ENCODE measurements at places on chromosomes 13 and 19.

DNA sequence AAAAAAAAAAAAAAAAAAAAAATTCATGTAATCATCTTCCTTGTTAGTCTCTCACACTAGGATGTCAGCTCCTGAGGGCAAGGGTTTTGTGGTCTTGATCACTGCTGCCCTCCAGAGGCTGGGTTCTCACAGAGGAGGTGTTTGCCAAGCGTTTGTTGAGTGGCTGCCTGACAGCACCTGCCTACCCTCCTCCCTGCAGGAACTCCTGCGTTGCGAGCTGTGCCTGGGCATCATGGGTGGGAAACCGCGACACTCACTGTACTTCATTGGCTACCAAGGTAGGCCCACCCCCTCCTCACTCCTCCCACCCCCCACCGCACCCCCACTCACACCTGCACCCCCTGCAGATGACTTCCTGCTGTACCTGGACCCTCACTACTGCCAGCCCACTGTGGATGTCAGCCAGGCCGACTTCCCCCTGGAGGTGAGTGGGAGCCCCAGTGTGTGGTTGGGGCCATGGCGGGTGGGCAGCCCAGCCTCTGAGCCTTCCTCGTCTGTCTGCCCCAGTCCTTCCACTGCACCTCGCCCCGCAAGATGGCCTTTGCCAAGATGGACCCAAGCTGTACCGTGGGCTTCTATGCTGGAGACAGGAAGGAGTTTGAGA lies 8.1 kb downstream of the ATG4D start:
- peak; percentile 61 for DNase-seq

- no peak for DNase-seq
Measured at GRCh38 chr13:100209857-100210825, 121.2 kb downstream of the PCCA start.

DNA sequence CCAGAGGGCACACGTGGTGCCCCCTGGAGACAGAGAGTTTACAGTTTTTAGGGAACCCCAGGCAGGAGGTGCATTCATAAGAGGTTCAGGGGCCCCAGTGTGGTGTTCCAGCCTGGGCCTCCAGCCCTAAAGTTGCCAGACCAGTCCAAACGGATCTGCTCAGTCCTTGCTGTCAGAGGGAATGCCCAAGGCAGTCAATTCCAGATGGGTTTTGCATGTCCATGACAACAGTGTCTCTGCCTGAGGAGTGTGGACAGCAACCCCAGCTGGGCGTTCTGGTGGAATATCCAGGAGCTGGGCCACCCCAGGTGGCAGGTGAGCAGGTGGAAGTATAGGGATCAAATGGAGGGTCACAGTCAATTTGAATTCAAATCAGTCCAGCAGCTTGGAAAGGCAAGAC lies 25.3 kb downstream of the FBXO27 start:
- DNase-seq: no peak

DNA sequence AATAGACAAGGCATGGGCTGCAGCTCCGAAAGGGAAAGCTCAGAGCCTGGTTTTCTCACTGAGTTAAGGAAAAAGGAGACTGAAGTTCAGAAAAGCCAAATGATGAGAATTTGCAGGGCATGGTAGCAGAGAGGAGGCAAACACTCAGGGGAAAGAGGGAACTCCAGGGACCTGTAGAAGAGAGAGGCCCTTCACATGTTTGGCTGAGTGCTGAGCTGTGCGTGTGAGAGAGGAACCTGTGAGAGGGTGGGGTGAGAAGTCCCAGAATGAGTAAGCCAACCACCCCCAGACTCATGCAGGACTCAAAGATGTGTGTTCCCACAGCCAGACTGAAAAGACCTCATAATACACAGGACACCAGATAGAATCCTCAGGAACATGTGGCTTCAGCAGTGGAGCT lies 2.8 kb upstream of the CRYL1 start:
- DNase-seq: no peak

- no peak for DNase-seq
Measured at GRCh38 chr13:47144782-47145181, 247.9 kb upstream of the HTR2A start.

- no peak for DNase-seq
Measured at GRCh38 chr13:58085819-58086218, 454.3 kb downstream of the PCDH17 start.

GRCh38 chr19:49579947-49580263 lies 451 bp downstream of the NOSIP start:
- DNase-seq: no peak

GRCh38 chr19:5559804-5560133 lies 8.0 kb downstream of the TINCR start:
- DNase-seq: no peak

GRCh38 chr19:12345197-12345596 lies 11.8 kb upstream of the ZNF563 start:
- DNase-seq: no peak

DNA sequence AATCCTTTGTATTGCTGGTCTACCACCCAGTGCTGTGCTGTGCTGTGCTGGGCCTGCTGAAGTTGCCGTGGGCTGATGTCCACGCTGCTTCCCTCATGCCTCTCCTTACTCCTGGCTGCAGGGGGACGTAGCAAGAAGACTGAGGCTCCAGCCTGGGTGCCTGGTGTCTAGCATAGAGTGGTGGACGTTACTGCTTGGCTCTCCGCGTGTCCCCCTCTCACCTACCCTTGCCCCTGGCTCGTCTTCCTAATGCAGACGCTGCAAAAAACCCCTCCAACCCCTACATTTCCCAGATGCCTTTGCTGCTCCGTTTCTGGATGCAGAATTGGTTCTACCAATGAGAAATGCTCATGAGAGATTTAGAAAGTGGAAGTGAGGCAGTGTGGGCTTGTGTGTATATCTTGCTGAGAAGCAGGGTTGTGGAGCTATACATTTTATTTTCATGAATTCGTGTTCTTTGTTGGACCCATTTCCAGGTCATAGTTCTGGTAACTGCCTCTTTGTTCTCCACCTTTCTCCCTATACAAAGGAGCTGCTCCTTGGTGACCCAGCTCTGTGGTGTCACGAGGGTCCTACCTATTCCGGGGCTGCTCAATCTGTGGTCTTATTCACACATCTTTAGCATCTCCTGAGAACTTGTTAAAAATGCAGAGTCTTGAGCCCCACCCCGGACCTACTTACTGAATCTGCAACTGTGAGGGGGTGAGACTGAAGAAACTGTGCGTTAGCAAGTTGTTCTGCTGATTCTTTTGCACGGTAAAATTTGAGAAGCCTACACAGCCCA lies 7.9 kb upstream of the DENND1C start:
- no peak for DNase-seq

- no peak for DNase-seq
Measured at GRCh38 chr13:94394723-94395122, 84.8 kb downstream of the DCT start.

DNA sequence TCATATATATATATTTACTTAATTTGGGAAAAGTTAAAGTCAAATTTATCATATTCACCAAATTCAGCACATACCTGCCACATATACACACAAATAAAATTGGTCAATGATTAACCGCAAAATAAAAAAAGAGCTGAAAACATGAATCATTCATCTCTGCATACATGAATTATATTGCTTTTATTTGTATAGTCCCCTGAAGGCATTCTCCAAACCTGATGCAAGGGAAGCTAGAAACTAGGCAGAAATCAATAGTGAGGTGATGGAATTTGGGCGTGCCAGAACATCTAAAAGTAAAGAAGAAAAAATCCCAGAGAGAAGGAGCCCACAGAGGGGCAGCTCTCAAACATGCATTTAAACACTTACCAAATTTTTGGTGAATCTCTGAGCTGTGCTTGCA lies 60.1 kb downstream of the UFM1 start:
- no peak for DNase-seq

- no peak for DNase-seq
Measured at GRCh38 chr19:30848636-30849425, 476.6 kb downstream of the ZNF536 start.

GRCh38 chr13:24038405-24038804 lies 122.1 kb upstream of the SPATA13 start:
- no peak for DNase-seq

DNA sequence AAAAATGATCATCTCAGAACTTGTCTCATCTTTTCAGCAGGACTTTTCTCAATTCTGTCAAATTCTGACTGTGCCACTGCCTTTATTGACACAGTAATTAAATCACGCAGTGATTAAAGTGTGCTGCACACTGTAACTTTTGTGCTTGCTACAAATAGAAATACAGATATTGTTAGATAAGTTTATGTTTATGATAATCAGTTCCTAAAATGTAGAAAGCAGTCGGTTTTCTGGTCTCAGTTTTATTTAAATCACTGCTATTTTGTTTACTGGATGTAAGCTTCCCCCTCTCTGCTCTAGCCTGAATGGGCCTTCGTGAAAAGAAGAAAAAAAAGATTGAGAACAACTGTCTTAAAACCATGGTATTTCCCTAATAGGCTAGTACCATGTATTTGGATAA lies 258.8 kb upstream of the STARD13 start:
- no peak for DNase-seq

DNA sequence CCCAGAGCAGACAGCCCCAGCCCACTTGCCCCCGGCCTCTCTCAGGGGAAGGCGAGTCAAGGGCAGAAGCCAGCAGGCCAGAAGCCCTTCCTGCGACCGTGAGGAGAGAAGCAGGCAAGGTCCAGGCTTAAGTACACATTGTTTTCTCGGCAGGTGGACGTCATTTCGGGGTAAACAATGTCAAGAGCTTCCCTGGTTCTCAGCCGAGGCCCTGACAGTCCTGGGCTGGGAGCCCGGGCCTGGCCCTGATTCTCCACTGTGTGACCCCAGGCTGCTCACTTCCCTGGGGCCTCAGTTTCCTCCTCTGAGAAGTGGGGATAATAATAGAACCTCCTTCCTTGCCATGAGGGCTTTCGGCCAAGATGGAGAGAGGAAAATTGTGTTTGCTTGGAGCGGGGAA lies 19.4 kb downstream of the PLVAP start:
- no peak for DNase-seq

DNA sequence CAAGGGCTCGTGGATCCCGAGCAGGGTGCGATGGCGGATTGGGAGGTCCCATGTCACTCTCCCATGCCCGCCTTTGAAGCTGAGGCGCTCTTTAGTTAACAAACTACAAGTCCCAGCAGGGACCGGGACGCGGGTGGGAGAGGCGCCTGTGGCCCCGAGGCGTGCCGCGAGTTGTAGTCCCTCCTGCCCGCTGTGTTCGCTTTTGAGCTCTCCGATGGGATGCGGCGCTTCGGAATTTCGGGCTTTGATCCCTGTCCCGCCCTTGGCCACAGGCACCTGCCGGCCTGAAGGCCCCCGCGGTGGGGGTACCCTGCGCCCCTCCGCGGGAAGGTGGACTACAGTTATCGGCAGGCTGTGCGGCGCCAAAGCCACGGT lies 11.0 kb downstream of the CYTH2 start:
- DNase-seq: peak; percentile 44

DNA sequence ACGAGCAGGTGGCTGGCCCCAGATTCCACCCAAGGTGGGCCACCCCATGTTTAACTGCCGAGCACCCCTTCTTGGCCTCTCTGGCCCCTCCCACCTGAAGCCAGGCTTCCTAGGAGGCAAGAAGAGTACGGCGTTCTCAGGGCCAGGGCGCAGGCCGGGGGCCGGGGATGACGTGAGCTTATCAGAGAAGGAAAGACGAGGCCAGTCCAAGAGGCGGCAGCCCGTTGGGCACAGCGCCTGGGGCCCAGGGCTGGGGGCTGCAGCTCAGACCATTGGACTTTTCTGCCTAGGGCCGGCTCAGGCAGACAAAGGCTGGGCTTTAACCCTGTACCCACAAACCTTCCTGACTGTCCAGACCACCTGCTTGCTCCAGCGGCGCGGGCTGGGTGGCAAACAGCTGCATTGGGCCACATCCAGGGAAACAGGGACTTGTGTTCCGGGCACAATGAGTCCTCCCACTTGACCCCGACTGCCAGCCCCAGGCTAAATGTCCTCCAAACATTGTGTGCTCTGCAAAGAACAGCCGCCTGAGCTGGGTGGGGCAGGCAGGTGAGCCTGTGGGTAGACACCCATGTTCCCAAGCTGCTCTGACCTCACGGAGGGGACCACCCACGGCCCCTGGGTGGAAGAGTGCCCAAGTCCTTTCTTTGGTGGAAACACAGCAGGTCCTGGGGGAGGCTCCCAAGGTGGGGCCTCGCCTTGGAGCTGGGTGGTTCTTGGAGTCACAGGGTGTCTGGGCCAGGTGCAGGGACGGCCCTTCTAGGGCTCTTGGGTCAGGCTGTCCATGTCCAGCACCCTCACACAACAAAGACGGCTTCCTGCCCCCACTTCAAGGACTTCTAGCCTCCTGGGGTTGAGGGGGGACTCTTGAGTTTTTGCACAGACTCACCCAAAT lies 21.9 kb downstream of the COMP start:
- DNase-seq: no peak

GRCh38 chr19:56619121-56619520 lies 23.8 kb upstream of the SMIM17 start:
- DNase-seq: no peak

- DNase-seq: no peak
Measured at GRCh38 chr13:101291646-101292515, 124.4 kb downstream of the NALCN start.

DNA sequence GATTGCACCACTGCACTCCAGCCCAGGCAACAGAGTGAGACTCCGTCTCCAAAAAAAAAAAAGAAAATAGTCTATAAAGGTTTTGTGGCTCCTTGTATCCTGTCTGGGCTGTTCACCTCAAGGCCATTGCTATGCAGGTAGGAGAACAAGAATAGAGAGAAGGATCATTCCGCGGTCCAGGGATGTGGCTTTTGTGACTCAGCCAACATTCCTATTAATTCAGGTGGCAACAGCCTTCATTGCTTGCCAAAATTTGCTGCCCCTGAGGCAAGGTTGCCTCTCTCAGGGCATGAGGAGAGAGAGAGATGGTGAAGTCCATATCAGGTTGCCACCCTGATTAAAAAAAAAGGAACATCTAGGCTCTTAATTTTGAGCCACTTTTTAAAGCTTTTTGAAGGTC lies 8.0 kb downstream of the ZNF551 start:
- no peak for DNase-seq

DNA sequence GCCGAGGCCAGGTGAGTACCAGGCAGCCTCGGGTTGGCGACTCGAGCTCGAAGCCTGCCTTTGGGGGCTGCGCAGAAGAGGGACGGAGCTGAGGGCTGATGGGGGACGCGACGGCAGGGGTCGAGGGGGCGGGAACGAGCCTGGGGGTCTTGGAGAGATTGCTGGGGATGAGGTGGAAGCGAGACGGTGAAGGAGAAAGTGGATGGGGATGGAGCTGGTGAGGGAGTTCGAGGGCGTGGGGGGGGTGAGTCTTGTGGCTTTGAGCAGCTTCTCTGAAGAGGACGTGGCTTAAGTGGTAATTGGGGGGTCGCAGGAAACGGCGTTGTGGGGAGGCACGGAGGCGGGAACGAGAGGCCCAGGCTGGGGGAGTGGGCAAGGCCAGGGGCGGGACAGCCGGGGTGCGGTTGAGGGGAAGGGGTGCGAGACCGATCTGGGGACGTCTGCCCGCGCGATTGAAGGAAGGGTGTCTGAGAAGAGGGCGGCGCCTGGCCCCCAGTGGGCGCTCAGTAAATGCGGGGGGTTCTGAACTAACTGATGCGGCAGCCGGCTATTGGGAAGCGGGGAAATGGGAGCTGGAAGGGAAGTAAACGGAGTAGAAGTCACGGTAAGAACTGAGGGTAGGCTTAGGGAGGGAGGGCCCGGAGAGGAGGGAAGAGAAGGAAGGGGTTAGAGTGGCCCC lies 426 bp downstream of the MYO9B start:
- DNase-seq: peak; percentile 70

- no peak for DNase-seq
Measured at GRCh38 chr19:56089344-56089743, 31.8 kb downstream of the ZNF787 start.

GRCh38 chr19:55305983-55306562 lies 19.1 kb downstream of the TMEM150B start:
- DNase-seq: no peak

All from CD4-positive, alpha-beta T cell treated with Interleukin-4 for 1 hour (primary cell).